Fibroblast of the aortic adventitia (primary cell): ENCODE measurements at places on chromosomes 5 and 9. TPM values are rescaled to one million over a fixed set of nuclear protein-coding genes. Genes with fewer than 3 reads are reported as not detected.
A peak's percentile ranks its signal among the peaks of the same experiment; 100 is the strongest.

The TBC1D9B gene
- 63.7 and 70.9 TPM in 2 replicates for total RNA-seq

The RNF208 gene
- total RNA-seq = 0.45 TPM in 1 of 2 replicates, not detected in the other

The SNX24 gene
- total RNA-seq = 16.8 and 26.5 TPM in 2 replicates

The VAV2 gene
- total RNA-seq = 3.5 and 10.9 TPM in 2 replicates

The WDR31 gene
- 0.33 and 2.4 TPM in 2 replicates for total RNA-seq

The TLX3 gene
- total RNA-seq = not detected in 2 replicates

The INSL6 gene
- total RNA-seq = not detected in 2 replicates

The ANXA2R gene
- total RNA-seq = 3.0 and 3.4 TPM in 2 replicates

DNA sequence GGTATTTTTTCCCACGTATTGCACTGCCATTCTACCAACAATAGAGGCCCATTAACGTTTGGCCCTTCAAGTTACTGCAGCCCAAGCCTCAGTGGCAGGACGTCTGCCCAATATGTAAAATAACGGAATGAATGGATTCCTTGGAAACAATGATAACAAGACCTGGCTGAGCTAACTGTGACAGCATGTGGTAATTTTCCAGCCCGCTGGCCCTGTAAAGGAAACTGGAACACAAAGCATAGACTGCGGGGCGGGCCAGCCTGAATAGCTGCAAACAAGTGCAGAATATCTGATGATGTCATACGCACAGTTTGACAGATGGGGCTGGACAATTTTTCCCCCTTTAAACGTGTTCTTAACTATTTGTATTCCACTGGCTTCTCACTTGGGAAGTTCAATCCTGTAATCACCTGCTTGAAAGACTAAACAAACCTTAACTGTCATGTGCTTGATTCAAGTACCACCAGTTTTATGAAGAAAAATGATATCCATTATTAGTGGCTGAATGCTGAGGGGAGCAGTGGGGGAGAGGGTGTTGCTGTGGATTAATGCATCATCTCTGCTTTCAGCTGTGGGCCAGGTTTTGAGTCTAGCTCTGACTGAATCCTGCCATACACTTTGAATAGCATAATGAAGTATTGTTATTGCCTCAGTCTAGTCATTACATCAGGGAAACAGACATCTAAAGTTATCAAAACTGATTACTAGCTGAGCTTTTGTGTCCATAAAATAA lies 323.9 kb downstream of the TMEM161B start:
- DNase-seq = no peak

DNA sequence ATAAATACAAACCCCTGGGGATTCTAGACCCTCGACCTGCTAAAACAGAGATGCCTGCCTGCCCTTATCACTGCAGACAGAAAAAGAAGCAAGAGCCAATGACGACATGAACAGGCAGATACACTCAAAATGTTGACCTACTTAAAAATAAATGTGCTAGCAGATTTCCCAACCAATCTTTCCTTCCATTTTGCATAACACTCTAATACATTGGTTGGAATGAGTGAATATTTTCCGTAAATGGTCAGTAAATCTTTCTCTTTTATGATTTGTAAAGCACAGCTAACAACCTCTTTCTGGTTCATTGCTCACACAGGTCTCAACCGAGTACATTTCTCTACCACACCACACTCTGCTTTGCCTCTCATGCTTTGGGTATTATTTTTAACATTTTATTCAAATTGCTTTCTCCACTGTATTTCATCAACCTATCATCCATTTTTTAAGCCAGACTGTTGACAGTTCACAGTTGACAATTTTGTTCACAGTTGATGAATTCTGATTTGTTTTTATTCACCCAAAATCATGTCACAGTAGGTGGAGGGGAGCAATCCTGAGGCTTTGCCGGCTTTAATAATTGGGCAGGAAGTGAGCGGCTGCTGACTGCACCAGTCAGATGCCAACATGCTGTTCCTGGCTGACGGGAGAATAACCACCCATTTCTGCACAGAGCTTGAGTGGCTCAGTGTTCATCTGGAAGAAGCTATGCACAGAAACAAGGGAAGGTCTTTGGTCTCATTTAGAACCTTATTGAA lies 426.6 kb downstream of the SPOCK1 start:
- peak; percentile 66 for DNase-seq

GRCh38 chr5:24633715-24634325 lies 11.0 kb downstream of the CDH10 start:
- DNase-seq = peak; percentile 38

DNA sequence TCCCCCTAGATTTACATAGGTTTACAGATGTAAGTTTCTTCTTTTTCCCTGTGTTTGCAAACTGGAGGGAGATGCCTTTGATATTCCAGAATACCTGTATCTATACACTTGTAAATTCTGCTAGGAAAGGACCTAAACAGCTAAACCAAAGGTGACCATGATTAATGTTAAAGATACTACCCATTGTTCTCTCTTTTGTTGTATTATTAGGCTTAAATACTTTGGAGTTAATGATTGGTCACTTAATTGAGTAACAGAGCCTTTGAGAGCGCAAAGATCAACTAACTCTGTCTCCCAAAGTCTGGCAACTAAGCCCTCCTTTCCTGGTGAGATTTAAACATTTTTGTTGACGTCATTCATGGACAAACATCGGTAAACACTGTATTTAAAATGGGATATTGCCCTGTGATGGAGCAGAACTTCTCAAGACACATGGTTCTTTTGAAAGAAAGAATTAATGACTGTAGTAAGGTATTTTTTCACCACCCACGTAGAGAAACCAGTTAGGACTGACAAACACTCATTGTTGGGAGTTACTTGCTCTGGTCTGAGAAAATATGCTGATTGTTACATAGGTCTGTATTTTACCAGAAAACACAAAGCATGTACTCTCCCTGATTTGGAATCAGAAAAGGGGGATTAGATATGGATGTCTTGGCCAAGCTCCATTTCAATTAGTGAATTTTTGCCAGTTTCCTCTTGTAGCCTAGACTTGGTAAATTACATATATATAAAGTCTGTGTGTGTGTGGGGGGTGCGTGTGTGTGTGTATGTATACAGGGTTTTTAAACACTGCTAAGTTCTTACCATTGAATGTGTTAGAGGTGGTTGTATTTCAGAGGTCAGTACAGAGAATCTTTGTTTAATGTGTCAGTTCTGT lies 4.6 kb downstream of the VCAN start:
- peak; percentile 56 for DNase-seq

DNA sequence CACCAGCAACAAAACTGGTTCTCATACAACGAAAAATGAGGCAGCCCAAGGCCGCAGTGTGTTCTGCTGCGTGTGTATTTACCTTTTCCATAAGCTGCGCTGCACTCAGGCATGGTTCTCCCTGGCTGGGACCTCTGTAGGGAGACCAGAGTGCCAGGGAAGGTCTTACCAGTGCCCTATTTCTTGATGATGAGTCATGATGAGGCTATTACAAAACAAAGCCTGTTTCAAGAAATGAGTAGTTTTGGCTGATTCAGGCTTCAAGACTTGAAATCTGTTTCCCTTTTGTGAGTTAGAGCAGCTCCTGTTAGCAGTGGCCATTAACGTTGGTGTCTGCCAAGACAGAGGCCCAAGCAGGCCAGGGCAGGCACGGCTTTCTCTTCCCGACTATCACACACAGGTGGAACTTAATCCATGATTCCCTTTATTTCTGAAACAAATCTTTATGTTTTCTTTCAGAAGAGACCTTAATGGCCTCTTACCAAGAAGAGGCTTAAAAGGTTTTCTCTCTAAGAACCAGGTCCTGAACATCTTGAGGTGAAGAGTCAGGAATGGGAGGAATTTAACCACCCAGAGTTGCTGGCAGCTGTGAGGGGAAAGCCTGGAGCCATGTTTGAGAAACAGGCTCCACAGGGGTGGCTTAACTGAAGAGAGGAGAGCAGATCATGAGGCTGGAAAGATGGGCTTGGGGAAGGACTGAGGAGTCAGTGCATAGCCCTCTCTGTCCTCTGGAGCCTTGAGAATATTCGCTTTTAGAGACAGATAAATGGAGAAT lies 41.4 kb upstream of the TIFAB start:
- peak; percentile 95 for DNase-seq

- peak; percentile 81 for DNase-seq
Observed at GRCh38 chr9:18596920-18597319, 123.0 kb downstream of the ADAMTSL1 start.

DNA sequence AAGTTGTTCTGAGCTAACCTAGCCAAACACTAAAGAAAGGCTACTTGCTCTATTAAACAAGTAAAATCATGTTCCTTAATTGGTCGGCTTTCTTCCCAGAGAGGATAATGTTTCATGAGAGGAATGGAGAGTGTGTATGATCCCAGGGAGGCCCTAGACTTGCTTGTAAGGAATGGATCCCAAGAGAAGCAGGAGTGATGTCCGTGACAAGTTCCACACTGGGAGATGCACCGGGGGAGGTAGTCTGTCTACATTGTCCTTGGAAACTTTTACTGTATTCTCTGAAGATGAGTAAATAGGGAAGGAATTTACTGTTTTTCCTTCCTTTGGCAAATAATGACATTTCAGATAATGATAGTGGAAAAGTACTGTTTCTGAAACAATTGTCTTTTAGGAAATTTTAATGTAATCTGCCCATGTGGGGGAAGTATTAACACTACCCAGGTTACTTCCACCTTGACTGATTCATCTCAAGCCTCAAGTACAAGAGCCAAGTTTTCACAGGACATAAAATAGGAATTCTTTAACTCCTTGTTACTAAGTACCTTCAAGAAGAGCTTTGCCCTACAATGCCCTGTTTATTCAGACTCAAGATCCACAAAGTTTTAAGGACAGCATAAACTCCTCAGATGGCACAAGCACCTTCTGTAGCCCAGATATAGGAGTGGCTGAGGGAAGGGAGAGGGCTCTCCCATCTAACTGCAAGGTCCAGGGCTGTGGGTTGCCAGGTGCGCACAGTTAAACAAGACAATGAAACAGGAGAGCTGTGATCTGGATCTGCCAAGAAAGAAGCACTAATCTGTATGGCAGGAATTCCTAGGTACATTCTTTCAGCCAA lies 152.1 kb downstream of the GNA14 start:
- DNase-seq = peak; percentile 92

DNA sequence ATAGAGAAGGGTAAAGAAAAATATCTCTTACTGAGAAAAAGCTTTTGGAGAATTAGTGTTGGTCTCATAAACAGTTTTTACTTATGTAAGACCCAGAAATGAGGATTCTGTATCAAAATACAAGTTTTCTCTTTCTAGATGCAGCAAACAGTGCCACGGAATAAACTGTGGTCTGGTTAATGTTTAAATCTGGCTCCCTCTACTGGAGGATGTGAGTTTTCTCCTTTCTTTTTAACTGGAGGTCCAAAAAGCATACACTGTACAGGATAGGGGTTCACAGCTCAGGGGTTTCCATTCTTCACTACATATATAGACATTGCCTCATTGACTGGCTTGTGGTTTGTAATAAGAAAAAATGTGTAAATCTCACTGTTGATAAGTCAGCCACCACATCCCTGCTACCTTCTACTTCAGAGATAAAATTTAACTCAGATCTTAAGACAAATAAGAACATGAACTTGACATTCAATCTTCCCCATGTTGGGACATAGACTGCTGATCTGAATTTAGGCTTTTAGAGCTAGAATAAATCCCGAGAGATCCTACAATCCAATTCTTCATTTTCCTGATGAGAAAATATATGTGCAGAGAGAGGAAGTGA lies 98.9 kb downstream of the CFAP95 start:
- DNase-seq = peak; percentile 83

DNA sequence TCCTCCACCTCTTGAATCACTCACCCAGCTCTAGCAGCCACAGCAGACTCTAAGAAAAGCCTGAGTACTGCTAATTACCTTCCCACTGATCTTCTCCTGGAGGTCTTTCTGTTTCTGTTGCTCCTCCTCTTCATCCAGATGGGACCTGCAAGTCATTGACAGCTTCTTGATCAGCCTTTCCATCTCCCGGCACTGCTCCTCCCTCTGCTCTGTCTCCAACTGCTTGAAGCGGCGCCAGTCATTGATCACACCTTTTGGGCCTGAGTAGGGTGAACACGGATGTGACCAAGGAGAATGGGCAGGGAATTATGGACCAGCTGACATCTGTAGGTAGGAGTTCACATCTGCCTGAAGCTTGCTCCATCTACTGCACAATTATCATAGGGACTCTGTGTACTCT lies 5.5 kb downstream of the PDCL start:
- no peak for DNase-seq

DNA sequence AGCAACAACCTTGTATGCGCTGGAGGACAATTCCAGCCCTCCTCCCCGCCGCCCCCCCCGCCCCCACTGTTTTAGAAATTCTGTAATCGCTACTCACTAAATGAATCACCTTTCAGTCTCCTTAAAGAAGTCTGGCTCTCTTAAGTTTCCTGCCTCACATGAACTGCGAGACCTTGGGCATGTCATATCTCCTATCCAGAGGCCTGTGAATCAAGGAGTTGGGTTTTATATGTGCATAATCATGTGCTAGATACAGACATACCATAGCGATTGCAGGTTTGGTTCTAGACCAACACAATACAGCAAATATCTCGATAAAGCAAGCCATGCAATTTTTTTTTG lies 337 bp upstream of the DMAC1 start:
- no peak for DNase-seq

- no peak for DNase-seq
Observed at GRCh38 chr5:58444805-58445204, 15.1 kb downstream of the PLK2 start.

- peak; percentile 29 for DNase-seq
Observed at GRCh38 chr5:154523709-154524108, 45.7 kb upstream of the HAND1 start.

- DNase-seq = peak; percentile 96
Observed at GRCh38 chr5:174571662-174572397, 152.6 kb upstream of the MSX2 start.

DNA sequence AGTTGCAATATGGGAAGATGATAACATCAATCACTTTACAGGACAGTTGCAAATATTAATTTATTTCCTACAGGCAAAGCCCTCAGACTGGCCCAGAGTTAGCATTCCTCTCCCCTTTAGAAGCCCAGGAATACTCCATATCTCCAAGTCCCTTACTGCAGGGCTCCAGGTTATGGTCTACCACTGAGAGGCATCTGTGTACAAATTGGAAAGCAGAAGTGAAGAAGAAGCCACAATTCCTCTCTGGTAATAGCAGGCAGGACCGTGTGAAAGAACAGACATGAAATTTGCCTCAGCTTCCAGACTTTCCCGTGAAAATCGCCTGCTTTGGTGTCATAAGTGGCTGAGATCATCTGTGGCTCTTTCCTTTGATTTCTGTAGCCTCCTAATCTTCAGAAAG lies 289.6 kb downstream of the GLIS3 start:
- DNase-seq = no peak

- DNase-seq = peak; percentile 36
Observed at GRCh38 chr5:139774980-139775661, 20.5 kb upstream of the PSD2 start.

- peak; percentile 65 for DNase-seq
Observed at GRCh38 chr9:119963258-119963797, 594.1 kb upstream of the BRINP1 start.

DNA sequence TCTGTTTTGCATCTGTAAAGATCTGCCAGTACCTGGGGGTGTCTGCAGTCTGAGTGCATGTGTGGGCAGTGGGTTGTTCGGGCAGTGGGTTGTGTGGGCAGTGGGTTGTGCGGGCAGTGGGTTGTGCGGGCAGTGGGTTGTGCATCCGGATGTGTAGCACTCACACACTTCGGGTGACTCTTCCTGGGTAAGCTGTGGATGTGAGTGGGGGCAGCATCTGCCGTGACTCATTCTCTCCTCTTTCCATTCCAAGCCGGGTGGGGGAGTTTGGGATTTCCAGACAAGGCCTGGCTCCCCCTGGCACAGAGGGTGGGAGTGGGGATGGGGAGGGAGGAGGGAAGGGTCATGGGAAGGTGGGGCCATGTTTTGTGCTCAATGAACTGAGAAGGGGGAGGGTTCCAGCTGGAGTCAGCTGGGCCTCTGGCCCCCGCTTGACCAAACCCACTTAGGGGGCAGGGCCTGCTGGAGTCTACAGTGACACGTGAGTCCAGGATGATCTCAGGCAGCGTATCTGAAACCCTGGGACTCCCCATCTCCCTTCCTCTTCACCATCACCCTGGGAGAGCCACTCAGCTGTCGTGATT lies 8.3 kb downstream of the CRB2 start:
- peak; percentile 13 for DNase-seq
